ENCODE measurements at places on chromosomes 1 and 21.

DNA sequence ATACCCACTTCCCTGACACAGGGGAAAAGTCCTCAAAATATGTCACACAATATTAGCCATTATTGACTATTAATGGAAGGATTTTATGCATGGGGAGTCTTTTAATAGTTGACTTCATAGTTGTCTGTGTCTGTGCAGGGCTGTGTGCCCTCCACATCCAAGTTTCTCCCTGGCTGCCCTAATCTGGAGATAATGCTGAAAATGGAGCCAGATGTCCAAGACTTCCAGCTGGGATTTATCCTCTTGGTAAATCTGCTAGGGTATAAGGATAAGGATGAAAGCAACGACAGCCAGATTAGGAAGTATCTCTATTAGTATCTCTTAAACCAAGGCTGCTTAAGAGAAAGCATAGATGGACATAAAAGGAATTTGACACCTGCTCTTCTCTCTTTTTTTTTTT is 42.1 kb downstream of the CDK18 start:
- no peak for DNase-seq

- no peak for DNase-seq
Measured at GRCh38 chr21:32021319-32021994, 148.6 kb downstream of the HUNK start.

DNA sequence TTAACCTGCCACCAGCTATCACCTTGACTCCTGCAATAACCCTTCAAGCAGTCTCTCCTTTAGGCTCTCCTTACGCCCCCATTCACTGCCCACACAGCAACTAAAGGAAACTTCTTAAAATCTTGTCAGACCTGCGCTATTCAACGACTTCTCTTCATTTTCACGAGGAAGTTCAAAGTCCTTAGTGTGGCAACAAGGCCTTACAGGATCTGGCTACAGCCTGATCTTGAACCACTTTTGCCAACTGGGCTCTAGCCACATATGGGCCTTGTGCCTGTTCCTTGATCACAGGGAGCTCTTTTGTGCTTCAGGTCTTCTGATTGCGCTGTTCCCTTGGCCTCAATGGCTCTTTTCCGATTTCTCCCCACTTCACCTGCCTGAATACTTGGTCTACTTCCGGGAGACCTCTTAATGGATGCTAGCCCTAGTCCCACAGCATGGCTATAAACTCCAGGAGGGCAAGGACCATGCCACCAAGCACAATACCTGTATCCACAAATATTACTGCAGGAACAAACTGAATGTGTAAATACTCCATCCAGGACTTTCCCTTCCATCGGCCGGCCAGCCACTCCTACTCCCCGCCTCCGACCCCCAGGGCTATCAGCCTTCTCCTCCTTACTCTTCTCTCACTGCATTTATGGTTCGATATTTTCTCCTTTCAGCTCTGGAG is 2.3 kb upstream of the CTNNBIP1 start:
- no peak for DNase-seq

DNA sequence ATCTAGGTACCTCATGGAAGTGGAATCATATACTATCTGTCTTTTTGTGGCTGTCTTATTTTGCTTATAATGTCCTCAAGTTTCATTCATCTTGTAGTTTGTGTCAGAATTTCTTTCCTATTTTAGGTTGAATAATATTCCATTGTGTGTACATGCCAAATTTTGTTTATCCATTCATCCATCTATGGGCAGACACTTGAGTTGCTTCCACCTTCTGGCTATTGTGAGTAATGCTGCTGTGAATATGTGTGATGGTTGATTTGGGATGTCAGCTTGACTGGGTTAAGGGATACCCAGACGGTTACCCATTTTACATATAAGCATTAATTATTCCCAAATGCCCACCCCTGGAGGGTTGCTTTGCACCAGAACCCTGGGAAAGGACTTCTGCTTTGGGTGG is 477.5 kb downstream of the PTPRU start:
- no peak for DNase-seq

DNA sequence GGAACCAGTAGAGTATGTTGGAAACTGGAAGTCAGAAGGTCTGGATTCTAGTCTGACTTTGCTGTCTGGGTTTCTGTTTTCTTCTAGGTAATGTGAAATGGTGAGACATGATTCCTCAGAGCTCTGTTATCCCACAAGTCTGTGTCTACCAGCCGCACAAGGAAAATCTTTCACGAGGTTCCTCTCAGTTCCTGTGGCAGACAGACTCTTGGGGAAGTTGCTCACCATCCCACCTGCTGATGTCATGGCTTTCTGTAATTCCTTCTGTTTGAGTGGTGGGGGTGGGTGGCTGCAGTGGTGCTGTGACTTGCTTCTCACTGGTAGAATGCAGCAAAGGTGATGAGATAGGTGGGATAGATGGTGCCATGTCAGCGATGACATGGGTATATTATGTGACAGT is 17.1 kb upstream of the SCMH1 start:
- DNase-seq = no peak

DNA sequence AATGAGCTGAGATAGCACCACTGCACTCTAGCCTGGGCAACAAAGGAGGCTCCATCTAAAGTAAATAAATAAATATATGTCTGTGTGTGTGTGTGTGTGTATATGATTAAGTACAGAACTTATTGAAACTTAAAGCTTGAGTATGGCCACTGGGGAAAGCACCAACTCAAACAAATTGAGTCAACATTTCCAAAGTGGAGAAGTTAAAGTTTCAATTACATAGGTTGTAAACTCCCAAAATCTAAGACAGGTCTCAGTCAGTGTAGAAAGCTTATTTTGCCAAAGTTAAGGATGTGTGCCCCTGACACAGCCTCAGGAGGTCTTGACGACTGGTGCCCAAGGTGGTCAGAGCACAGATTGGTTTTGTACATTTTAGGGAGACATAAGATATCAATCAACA is 458.9 kb upstream of the RGS18 start:
- DNase-seq = no peak

DNA sequence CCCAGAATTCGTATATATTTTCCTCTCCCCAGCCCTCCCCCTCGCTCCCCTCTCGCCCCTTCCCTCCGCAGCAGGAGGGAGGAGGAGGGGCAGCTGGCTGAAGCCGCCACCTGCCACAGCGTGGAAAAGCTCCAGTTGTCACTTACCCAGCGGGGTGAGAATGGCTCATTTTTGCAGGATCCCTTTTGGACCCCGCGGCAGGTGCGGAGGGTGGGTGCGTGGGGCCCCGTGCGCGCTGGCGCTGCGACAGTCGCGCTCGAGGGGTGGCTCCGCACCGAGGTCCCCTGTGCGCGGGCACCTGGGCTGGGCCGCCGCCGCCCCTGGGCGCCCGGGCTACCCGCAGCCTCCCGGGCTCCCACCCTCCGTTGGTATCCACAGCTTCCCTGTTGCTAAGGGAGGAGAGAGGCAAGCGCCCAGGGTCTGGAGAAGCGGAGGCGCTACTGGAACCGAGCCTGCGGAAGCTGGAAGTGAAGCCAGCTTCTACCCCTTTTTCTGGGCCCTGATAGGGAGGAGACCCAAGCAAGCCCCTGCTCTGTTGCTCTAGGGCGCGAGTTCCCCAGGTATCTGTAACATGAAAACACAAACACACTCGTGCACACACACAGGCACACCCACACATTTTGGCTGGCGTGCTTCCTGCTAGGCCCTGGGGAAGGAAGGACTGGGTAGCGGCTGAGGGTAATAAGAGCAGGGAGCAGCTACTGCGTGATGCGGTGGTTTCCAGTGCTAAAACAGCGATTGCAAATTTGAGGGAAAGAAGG is at the start of gene ERICH3:
Gene ERICH3 (minus strand): TSS at position 442 of the 761 bp plus-strand sequence. CDS start 273 bp downstream, at position 169.
- no peak for DNase-seq

DNA sequence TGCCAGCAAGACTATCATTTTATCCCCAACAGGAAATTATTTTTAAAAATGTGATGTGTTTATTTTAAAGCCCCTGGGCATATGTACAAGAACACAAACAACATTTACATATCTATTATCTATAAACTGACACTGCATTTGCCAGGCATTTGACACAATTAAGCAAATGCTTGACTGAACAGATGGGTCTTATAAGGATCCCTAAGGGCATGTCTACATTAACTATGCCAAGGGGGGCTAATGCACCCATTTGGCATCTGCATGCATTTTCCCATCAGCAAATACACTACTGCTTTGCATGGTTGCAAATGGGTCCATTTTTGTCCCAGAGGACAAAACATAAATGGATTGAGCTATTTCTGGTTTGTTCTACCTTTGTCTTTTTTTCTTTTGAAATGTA is 884.8 kb upstream of the B3GALT2 start:
- DNase-seq = no peak

DNA sequence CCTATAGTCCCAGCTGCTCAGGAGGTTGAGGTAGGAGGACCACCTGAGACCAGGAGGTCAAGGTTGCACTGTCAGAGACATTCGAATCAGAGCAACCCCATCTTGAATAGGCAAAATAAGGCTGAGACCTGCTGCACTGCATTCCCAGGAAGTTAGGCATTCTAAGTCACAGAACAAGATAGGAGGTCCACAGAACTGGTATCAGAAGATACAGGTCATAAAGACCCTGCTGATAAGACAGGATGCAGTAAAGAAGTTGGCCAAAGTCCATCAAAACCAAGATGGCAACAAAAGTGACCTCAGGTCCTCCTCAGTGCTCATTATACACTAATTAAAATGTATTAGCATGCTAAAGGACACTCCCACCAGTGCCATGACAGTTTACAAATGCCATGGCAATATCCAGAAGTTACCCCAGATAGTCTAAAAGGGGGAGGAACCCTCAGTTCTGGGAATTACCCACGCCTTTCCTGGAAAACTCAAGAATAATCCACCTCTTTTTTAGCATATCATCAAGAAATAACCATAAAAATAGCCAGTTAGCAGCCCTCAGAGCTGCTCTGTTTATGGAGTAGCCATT is 65.2 kb upstream of the KLHDC7A start:
- DNase-seq = no peak
